Smooth muscle cell of bladder (primary cell): ENCODE measurements at places on chromosomes 3 and 15. TPM values are rescaled to one million over a fixed set of nuclear protein-coding genes. Genes with fewer than 3 reads are reported as not detected.

Gene MCCC1
- 19.1 and 21.5 TPM in 2 replicates for total RNA-seq

Gene OR5K2
- total RNA-seq: not detected in 2 replicates

Gene RNU5B-1
- not detected in 2 replicates for total RNA-seq

Gene KCNMB3
- total RNA-seq: 0.71 and 1.1 TPM in 2 replicates

Gene VPS8
- total RNA-seq: 55.6 and 63.4 TPM in 2 replicates

Gene ST8SIA2
- total RNA-seq: not detected in 2 replicates

Gene PLSCR5
- total RNA-seq: not detected in 2 replicates

Gene NANOGP8
- total RNA-seq: 0.14 TPM in 1 of 2 replicates, not detected in the other

Gene RABL3
- total RNA-seq: 12.1 and 18.8 TPM in 2 replicates

Gene ZNF717
- total RNA-seq: 18.8 and 19.5 TPM in 2 replicates

Gene PTPRG
- total RNA-seq: 35.8 and 42.1 TPM in 2 replicates

Gene VILL
- 4.7 and 6.7 TPM in 2 replicates for total RNA-seq

Gene ATP11B
- total RNA-seq: 53.3 and 63.3 TPM in 2 replicates

Gene TP63
- total RNA-seq: under 0.01 and 0.09 TPM in 2 replicates

Gene NME9
- total RNA-seq: 0.09 TPM in 1 of 2 replicates, not detected in the other

Gene ZNF385D
- total RNA-seq: 0.09 and 0.14 TPM in 2 replicates

Gene KBTBD13
- total RNA-seq: not detected in 2 replicates

Gene GNAT1
- total RNA-seq: not detected in 2 replicates

Gene TAGLN3
- 0.71 and 0.74 TPM in 2 replicates for total RNA-seq

Gene SLC6A1
- total RNA-seq: under 0.01 TPM in 1 of 2 replicates, not detected in the other

Gene ZNF621
- total RNA-seq: 12.5 and 12.7 TPM in 2 replicates

Gene FBXO45
- 6.3 and 7.8 TPM in 2 replicates for total RNA-seq

Gene PRSS50
- not detected in 2 replicates for total RNA-seq

Gene SCN5A
- 0.37 and 0.43 TPM in 2 replicates for total RNA-seq

Gene LRRC3B
- under 0.01 TPM in 1 of 2 replicates, not detected in the other for total RNA-seq

Gene SENP8
- total RNA-seq: 1.8 and 2.6 TPM in 2 replicates

Gene HCLS1
- 7.1 and 7.2 TPM in 2 replicates for total RNA-seq

Gene BUB1B
- total RNA-seq: 2.4 and 2.9 TPM in 2 replicates

Gene APBA2
- total RNA-seq: 5.2 and 17.8 TPM in 2 replicates

Gene NAA50
- 145 and 194 TPM in 2 replicates for total RNA-seq

Gene ROBO1
- 98.5 and 150 TPM in 2 replicates for total RNA-seq

Gene CLCN2
- total RNA-seq: 3.0 and 3.3 TPM in 2 replicates

Gene GALNT15
- total RNA-seq: 12.1 and 20.2 TPM in 2 replicates
